ENCODE measurements at places on chromosomes 7 and 10. TPM values are rescaled to one million over a fixed set of nuclear protein-coding genes. Genes with fewer than 3 reads are reported as not detected.

Gene STEAP1
- total RNA-seq: 13.6 TPM

Gene FAM3C
- total RNA-seq: 35.3 TPM

Gene ACTL6B
- not detected for total RNA-seq

Gene PNLIP
- total RNA-seq: not detected

Gene KEL
- 0.05 TPM for total RNA-seq

Gene GPR15LG
- not detected for total RNA-seq

Measured in A549 treated with ZK216348 at 1 μM for 4 hours (cell line).